Left hindlimb (tissue), 1 donor: ENCODE measurements at places on chromosomes 7 and 10.

- DNase-seq = peak; percentile 54
Measured at GRCh38 chr7:99019523-99020412, 124.1 kb downstream of the SMURF1 start.

DNA sequence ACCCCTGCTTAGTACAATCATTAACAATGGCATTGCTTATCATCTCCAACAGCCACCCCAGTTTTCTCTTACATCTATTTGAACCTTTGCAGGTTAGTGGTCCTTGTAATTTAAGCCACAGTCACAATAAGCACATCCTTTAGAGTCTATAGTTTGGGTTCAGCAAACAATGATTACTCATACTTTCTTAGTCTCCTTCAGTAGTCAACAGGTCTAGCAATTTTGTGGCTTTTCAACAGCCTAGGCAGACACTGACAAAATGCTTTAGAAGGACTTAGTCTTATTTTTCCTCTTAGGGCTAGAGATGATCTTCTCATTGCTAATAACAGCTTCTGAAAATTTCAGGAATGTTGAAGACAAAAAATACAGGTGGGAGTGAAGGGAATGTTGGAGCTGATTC lies 32.3 kb upstream of the FAM204A start:
- DNase-seq = no peak

DNA sequence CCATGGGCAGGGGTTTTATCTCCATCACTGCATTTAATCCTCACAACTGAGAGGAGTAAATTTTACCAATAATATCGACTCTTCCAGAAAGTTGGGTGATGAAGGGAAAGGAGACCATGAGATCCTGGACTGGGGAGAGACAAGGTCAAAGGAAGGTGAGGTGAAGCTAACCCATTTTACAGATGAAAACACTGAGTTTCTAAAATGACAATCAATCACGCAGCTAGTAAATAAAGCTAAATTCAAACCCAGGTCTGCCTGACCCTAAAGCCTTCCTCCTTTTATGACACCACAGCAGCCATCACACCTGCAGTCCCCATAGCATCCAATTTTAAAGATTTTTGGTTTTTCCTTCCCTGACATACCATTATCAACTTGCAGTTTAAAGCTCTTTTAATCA lies 64.0 kb upstream of the SLF2 start:
- DNase-seq = no peak

DNA sequence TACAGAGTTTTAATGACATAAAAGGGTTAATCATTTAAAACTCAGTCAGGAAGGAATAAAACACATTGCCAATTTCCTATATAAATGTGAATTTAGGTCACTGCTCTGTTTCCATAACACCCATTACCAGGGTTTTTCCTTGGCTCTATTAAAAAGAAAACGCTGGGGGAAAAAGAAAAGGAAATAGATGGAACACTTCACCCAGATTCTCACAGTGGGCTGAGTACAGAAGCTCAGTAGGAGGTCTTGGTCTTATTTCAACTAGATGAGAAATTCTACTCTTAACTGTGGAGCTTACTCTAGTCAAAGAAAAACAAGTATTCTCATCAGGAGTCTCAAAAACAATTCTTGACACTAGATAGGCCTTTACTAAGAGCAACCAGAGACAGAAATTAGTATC lies 36.5 kb downstream of the GLUD1 start:
- no peak for DNase-seq

DNA sequence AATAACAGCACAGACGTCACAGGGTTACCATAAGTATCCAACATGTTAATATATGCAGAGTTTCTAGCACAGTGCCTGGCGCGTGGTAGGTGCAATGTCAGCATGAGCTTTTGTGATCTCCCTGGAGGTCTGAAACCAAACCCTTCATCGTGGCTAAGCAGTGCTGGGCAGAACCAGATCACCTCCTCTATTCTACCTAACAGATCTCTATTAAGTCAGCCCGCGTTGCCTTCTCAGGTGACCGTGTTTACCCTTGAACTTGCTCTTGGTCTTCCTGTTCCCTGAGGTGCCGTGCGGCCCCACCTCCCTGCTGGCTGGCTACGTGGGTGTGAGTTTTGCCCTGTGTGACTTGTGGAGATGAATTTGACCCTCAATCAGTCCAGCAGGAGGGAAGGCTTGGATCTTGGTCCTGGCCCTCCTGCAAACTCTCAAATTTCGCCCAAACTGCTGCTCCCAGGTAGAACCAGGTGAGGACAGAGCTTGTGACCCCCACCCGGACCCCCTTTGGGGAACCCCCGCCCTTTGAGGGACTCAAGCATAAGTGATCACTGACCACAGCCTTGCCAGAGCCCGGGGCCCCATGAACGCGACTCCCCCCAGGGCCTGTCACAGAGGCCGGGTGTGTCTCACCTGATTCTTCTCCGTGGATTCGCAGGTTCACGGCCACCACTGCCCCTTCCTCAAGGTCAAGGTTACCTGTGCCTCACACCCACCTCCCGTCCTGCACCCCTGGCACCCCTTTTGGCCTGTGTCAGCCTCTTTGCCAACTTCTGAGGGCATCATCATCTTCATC lies 54.2 kb downstream of the ELFN1 start:
- no peak for DNase-seq

DNA sequence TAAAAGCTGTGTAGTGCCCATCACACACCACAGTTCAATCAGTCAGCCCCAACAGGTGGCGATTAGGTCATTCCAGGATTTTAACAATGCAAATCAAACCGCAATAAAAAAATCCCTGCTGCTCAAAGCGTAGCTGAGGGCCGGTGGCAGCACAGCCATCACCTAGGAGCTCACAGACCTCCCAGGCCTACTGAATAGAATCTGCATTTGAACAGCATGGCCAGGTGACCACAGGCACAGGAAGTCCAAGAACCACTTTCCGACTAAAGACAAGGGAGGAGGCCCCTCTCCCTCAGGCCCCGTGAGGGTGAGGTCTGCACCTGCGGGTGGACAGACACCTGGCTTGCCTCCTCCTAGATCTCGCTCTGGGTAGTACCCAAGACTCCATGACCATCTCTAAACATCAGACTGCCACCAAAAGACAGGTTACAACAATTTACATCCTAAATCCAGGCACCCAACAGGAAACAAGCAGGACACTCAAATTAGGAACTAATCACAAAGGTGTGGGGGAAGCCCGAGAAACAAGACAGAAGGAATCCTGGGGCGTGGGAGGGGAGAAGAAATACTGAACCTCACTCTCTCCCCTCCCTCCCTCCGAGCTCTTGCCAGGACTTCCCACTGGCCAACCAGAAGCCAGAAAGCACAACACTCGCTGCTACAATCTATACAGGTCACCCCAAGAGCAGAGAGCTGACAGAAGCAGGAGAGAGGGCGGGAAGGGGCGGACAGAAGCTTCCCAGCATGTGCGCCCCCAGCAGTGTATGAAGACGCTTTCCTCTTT lies 19.2 kb downstream of the GNA12 start:
- DNase-seq = no peak

DNA sequence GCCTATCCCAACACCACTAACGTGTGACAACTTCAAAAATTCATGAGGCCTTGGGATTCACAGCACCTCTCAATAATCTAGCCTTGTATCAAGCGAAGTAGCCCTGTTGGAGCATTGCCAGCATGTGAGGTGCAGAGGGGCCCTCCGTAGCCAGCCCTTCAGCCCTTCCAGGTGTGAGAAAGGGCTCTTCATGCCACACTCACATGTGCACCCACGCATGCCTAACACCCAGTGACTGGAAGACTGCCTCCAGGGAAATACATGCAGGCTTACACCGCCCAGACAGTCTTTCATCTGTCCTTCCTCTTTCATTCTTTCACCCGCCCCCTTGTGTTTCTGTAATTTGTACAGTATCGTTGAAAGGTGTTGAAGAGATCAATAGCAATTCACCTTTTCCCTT lies 26.1 kb downstream of the LRRC4 start:
- no peak for DNase-seq

DNA sequence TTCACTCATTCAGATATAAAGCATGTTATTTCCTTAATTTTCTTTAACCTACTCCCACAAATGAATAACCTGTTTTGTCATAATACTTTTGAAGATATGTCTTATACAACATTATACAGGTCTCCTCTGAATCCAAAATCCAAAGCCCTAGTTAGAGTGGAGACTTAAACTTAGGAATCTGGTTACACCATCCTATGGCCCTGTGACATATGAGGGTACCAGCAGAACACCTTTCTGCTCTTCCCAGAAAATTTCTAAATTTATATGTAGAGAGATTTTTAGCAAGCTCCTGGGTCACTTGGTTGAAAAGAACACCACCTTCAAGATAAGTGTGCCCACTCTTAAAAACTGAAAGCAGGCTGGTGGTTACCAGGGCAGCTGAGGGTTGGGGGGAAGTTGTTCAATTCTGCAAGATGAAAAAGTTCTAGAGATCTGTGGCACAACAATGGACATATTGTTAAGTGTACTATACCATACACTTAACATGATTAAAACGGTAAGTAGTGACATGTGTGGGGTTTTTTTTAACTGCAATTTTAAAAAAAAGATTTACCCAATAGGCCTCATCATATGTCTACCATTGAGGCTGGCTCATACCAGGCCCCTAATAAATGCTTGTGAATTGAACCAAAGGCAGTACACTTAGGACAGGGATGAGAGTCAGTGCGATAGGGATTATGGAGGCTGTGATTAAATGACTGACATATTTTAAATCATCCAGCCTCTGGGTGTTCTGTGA lies 37.6 kb upstream of the KCNIP2 start:
- DNase-seq = no peak

DNA sequence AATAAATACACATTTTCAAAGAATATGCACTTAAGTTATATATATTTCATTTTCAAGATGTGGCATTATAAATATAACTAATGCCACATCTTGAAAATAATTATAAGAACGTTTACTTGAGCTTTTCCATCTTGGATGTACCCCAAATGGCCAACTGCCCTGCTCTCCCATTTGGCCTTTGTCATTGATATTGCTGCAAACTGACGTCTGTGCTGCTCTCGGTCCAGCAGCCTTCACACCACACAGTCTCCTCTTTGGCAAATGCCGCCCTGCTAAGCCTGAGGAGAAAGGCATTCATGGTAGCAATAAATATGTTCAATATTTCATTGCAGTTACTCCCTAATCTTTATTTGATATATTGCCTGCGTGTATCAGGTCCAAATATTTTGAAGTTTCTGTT lies 384.6 kb upstream of the ADARB2 start:
- no peak for DNase-seq

- no peak for DNase-seq
Measured at GRCh38 chr7:26213807-26214515, 12.4 kb downstream of the CBX3 start.

GRCh38 chr10:113704637-113705343 lies 25.1 kb downstream of the CASP7 start:
- no peak for DNase-seq

DNA sequence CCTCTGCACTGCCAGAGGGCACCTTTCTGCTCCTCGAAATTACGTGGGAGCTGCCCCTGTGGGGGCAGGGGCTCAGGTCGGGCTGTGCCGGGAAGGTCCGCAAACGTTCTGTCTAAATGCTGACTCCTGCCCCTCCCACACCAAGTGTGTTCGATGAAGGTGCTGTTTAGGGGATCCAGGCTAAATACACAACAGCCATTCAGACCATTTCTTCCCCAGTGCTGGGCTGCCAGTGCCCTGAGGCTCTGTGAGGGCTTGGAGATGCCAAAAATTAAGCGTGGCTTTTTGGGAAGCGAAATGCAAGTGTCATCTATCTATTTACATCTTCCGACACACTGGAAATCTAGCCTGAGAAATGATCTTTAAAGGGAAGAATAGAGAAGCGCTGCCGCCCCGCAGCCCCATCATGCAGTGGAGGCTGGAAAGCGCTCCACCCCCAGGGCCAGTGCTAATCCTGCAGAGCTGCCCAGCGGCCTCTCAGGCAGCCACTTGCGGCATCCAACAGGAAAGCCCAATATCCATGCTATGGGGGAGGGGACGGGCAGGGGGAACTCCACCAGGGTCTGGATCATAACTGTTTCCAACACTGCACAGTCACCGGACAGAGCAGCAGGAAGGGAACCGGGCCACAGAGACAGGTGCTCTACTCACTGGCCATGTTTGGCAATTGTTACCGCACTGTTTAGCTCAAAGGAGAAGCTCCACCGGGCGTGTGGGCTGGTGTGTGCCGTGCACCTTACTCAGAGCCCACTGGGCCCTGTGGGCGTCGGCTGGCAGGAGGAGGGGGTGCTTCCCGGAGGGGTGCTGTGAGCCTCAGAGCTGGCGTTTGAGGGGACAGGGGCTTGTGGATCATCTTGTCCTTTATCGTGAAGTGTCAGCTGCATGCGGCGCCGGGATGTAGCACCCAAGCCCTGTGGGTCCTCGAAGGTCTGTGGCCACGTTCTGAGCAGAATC lies 205.5 kb downstream of the DNAJB6 start:
- DNase-seq = no peak

- no peak for DNase-seq
Measured at GRCh38 chr7:21914671-21915070, 31.0 kb downstream of the CDCA7L start.

DNA sequence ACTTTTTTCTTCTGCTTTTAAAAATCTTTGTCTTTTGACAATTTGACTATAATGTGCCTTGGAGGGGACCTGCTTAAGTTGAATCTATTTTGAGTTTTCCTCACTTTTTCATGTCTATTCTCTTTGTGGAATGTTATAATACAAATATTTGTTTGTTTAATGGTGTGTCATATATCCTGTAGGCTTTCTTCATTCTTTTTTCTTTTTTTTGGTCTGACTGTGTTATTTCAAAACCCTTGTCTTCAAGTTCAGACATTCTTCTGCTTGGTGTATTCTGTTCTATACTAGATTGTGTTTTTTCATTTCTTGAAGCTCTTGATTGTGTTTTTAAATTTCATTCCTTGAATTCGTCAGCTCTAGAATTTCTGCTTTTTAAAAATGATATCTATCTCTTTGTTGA lies 228.2 kb downstream of the STK31 start:
- no peak for DNase-seq

- DNase-seq = no peak
Measured at GRCh38 chr10:50295367-50295766, 44.1 kb upstream of the ASAH2 start.

DNA sequence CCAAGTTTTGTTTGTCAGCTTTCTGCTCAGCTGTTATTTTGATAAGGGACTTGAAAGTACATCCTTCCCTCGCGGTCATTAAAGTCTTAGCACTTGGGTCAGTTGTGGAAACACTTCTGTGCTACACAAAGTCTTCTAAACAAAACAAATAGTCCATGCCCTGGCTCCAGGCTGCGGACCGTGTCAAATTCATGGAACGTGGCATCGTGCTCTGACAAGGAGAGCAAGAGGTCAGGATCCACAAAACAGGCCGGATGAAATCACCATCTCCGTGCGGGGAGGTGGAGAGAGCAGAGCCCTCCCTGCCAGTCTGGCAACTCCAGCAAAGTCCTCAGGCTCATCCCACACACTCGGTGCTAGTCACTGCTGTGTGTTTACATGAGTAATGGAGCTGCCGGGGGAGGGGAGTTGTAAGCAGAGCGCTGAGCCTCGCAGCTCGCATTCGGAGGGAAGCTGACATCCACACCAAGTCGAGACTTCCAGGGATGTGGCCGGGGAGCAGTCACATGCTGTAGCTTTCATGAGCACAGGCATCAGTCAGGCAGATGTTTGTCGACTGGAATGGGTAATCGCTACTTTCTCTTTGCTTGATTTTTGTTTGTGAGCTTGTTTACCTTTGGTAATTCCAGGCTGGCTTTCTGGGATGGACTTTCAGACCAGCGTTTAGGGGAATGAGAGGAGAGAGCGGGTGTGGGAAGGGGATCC lies 147.6 kb downstream of the ARID5B start:
- DNase-seq = peak; percentile 89

- DNase-seq = no peak
Measured at GRCh38 chr10:19918794-19919193, 102.6 kb downstream of the PLXDC2 start.
